B cell (primary cell): ENCODE measurements at places on chromosomes 4 and X.

- no peak for DNase-seq
Observed at GRCh38 chr4:156686120-156686519, 285.5 kb downstream of the PDGFC start.

- DNase-seq: no peak
Observed at GRCh38 chr4:168719725-168720124, 222.9 kb downstream of the PALLD start.

DNA sequence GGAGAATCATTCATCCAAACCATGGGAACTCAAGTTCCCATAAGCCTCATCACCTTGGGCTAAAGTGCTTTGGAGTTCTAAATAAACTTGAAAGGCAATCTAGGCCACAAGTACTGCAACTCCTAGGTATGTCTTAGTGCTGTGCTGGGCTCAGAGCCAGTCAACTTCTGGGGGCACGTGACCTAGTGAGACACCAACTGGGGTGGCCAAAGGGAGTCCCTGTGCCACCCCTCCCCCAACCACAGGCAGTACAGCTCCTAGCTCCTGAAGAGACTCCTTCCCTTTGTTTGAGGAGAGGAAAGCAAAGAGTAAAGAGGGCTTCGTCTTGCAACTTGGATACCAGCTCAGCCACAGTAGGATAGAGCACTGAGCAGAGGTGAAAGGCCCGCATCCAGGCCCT, 154.2 kb upstream of the IL1RAPL2 start:
- no peak for DNase-seq

GRCh38 chrX:69238887-69239231, 73.6 kb upstream of the PJA1 start:
- no peak for DNase-seq

DNA sequence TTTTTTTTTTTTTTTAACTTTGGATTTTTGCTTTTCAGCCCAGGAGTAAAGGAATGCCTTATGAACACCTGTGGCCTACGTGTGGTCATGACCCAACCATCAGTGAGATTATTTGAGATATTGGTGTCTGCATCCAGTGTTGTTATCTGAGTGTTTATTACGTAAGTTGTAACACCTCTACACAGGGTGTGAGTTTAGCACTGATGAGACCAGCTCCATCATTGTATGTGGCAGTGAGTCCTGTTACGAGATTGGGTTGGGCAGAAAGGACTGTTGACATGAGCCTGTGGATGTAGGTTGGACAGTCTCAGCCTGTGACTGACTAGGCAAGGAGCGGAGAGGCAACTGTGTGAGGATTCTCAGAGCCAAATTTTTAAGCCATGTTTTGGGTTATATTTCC, 179.0 kb downstream of the PTTG2 start:
- no peak for DNase-seq

- no peak for DNase-seq
Observed at GRCh38 chr4:78310007-78310739, 241.4 kb upstream of the ANXA3 start.

GRCh38 chr4:172048666-172049065, 235.5 kb downstream of the GALNTL6 start:
- no peak for DNase-seq

DNA sequence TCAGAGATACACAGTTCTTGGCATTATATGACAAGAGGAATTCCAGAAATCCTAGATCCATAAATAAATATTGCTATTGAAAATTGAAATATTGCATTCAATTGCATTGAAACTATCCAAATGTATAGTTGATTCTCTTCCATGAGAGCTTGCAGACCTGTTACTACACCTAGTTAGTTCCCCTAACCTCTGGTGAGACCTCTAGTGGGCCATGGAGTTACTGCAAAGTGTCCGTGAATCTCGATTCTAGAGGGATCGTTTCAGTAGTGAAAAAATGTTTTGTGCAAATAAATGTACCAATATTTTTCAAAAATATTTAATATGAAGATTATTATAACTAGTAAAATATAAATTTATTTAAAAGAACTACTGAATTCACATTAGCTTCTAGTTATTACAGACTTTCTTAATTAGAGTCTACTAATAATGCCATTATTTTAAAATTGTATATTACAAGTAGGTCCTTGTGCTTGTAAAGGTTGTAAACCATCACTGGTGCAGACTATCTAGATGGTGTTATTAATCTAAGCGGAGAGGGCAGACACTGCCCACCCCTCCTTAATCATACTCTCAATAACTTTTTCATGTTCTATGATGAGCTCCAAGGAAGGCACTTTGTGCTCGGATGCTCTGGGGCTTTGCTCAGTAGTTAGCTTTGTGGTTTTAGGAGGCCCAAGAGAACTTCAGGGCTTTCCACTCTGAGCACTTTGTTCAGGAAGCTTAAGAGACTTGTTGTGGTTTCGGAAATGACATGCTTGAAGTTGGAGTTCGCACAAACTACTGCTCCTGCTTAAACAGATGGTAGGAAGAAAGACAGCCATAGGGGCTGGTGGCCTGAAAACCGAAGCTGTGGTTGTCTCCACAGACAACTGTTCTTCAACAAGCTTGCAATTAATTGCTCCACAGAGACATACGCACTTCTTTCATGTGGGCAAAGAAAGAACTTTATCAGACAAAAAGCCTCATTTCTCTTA, 42.8 kb downstream of the IL21 start:
- peak; percentile 32 for DNase-seq

GRCh38 chr4:124437853-124438495, 274.6 kb downstream of the ANKRD50 start:
- DNase-seq: no peak

- peak; percentile 5 for DNase-seq
Observed at GRCh38 chrX:20515841-20516461, 249.2 kb upstream of the RPS6KA3 start.

DNA sequence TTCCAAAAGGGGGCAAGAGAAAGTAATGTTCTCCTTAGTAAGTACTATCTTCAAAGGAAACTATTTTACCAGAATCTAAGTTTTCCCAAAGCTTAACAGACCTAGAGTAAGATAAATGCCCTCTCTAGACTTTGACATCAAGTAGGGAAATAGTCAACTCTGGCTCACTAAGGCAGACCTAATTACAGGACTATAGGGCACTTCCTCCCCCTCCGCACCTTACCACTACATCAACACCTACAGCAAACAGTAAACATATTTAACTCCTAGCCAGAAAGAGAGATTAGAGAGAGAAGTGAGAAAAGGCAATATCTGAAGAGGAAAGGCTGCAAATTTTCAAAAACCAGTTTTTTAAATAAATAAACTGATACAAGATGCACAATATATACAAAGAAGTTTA, 60.4 kb downstream of the CNOT6L start:
- no peak for DNase-seq

GRCh38 chr4:48945981-48946380, 39.4 kb upstream of the OCIAD2 start:
- no peak for DNase-seq

- DNase-seq: no peak
Observed at GRCh38 chr4:52868133-52868532, 6.0 kb downstream of the RASL11B start.

DNA sequence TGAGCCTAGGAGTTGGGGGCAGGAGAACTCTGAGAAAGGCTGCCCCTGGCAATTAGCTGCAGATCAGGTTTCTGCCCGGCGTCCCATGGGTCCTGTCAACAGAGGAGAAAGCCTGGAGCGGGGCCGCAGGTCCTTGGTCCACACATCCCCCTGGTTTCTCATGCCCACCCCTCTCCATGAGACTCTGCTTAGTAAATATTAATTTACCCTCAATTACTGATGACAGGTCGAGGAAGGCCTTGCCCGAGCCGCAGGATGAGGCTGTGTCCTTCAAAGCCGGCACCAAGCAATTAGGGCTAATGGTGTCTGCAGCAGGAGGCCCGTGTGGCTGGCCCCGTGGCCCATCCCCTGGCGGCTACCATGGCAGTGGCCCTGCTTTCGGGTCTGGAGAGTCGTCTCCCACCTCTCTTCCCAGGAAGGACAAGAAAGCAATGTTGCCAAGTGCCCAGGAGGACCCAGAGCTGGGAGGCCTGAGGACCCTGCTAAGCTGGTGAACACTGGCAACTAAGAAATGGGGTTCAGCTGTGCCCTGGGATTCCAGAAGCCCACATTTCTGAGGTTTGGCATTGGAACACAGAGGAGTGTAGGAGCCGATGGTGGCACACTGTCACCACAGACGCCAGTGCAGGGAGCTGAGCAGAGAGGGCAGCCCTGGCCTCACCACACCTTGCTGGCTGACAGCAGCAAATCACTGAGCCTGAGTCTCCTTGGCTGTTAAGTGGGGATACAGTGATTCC, 114.6 kb downstream of the CPZ start:
- no peak for DNase-seq

- DNase-seq: no peak
Observed at GRCh38 chr4:110617646-110618580, 5.0 kb downstream of the PITX2 start.

- DNase-seq: no peak
Observed at GRCh38 chrX:117839544-117839943, 277.1 kb downstream of the KLHL13 start.

DNA sequence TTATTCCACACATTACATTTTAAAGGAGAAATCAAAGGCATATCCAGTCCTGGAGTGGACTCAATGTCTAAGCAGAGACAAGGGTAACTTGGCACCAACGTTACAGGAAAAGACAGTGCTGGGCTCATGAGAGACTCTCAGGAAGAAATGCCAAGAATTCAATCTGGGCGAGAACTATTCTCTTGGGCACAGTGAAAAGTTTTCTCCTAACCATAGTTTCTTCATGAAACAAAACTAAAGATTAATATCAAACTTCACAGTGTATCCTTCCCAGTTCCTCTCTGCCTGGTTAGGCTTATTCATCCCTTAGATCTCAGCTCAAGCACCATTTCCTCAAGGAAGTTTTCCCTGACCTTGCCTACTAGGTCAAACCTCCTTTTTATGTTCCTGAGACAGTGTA, 109.4 kb upstream of the TLL1 start:
- DNase-seq: no peak

DNA sequence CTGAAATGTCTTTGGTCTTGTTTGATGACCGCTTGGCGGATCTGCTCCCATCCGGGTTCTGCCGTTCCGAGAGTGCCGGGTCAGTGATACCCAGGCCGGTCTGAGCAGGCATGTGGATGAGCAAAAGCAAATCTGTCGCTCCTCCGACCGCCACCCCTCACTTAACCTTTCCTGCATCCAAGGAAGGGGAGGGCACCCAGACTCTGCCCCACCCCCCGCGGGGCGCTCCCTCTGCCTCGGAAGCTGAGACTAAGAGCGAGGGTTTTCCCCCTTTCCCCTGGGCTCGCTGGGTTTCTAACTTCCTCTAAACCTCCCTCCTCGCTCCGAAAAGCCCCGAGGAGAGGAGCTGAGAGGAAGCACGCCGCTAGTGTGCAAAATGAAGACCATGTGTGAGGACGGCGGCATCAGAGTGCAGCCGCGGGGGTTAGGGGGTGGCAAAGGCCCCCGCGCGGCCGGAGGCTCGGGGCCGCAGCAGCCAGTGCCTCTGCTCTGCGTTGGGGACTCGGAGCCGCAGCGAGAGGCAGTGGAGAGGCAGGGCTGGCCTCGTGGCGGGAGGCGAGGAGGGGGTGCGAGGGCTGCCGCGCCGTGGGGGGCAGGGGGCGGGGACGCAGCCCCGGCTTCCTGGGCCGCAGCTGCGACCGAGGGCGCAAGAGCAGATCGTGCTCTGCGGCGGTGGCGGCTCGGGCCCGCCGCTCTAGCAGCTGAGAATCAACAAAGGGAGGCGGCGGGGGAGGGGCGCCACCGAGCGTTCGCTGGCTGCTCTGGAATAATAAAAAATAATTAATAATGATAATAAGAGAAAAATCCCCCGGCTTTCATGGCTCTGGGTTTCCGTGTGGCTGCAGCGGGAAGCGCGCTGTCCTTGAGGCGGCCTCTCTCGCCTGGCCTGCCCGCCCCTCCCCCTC, 55.8 kb upstream of the BCOR start:
- DNase-seq: peak; percentile 87

DNA sequence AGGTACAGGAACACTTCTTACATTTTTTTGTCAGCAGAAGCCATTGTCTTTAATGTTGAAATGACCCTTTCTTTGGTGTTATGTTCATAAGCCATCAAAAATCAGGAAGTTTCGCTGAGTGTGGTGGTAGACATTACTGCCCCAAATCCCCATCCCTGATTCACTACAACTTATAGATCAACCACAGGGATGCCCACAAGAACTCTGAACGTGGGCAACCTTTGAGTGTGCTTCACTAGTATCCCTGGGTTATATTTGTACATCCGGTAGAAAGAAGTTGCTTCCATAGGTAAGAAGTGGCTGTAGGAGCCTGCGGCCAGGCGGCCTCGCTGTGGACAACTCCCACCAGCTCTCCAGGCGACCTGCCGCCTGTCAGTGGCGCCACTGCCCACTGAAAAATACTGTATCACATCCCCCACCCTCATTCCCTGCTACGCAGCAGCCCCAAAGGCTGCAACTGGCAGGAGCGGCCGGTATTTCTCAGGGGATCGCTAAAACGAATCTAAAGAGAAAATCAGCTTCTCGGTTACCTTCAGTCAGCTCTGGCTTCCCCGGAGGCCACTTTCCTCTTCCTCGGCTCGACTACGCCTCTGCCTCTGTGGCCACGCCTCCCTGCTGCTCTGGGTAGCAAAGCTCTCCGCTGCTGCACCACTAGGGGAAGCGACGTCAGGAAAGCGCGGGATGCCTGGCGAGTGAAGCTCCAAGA, 13.9 kb upstream of the ETDC start:
- peak; percentile 62 for DNase-seq

DNA sequence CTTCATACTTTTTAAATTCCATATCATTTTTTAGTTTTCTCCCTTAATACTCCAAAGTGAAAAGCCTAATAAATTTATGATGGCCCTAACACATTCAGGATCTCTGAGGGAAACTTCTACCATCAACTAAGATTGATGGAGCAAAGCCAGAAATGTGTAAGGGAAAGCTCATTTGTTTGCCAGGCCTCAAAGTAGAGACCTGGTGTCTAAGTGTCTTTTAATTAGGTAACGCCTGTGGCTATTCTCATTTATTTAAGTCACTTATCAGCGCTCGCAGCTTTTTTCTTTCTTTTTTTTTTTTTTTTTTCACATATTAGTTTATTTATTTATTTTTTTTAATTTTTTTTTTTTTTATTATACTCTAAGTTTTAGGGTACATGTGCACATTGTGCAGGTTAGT, 242.4 kb downstream of the TMA16 start:
- no peak for DNase-seq

GRCh38 chrX:39304746-39305145, 503.5 kb downstream of the MID1IP1 start:
- DNase-seq: no peak

DNA sequence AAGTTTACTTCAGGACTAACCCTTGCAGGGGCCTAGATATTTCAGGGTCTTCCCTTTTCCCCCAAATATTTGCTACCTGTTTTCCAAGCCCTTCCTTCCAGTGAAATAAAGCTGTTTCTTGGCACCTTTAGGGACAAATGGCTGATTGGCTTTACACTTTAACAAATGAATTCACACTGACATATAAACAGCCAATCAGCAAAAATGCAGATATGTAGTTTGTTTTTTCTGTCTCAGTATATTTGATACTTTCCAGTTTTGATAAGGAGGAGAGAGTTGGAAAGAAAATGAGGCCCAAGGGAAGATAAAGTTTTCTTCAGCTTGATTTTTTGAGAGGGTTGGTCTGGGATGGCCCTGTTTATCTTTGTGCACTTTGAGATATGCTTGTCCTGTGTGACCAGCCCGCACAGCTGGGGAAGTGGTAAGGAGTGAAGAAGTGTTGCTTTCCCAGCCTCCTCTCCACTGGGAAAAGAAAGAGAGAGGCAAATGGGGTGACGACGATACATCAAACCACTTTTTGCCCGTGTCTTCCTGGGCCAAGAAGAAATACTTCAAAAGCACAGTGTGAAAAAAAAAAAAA, 67.5 kb downstream of the MGST2 start:
- DNase-seq: no peak

- DNase-seq: no peak
Observed at GRCh38 chrX:79153348-79153747, 8.9 kb downstream of the GPR174 start.

- peak; percentile 86 for DNase-seq
Observed at GRCh38 chr4:103099691-103100392, at the start of gene BDH2. Gene BDH2 (minus strand): TSS chr4:103099834. CDS start chr4:103096254, 3,580 bp downstream.
